Adrenal gland (tissue), 19 donors: ENCODE measurements at places on chromosomes 6 and 20.

GRCh38 chr6:160861824-160862223, 129.7 kb upstream of the MAP3K4 start:
- no peak for DNase-seq

DNA sequence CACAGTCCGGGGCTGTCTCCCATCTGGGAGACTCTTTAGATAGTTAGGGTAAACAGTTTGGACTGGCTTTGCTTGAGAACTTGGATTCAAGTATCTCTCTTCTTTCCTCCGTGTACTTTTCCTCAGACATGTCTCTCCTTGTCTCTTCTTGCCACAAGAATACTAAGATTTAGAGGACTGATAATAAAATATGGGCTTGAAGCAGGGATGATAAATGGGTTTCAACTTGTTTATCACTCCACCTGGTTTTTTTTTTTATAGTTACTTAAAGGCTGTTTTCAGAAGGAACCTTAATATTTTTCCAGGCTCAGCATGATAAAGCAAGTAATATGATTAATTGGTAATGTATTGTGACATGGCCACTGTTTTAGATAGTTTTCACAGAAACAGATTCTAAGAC, 40.9 kb upstream of the KIF13A start:
- no peak for DNase-seq

GRCh38 chr6:130324657-130325056, 41.2 kb upstream of the TMEM200A start:
- no peak for DNase-seq

DNA sequence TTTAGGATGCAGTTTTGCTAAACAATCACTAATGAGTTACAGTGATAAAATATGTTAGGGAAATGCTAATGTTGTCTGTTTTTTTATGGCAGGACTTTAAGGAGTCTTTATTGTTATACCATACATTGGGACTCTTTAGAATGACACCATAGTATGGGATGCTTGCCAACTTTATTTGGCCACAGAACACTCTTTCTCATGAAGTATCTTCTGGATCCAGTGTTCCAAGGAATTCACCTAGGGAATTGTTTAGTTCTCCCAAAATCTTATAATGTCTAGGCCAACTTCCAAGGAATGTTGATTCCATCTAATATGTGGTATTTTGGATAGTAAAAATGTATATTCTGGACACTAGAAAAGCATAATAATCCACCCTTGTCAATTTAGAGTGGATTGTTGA, 3.3 kb downstream of the RIN2 start:
- no peak for DNase-seq

- no peak for DNase-seq
Measured at GRCh38 chr6:105750089-105750488, 336.0 kb upstream of the PRDM1 start.

DNA sequence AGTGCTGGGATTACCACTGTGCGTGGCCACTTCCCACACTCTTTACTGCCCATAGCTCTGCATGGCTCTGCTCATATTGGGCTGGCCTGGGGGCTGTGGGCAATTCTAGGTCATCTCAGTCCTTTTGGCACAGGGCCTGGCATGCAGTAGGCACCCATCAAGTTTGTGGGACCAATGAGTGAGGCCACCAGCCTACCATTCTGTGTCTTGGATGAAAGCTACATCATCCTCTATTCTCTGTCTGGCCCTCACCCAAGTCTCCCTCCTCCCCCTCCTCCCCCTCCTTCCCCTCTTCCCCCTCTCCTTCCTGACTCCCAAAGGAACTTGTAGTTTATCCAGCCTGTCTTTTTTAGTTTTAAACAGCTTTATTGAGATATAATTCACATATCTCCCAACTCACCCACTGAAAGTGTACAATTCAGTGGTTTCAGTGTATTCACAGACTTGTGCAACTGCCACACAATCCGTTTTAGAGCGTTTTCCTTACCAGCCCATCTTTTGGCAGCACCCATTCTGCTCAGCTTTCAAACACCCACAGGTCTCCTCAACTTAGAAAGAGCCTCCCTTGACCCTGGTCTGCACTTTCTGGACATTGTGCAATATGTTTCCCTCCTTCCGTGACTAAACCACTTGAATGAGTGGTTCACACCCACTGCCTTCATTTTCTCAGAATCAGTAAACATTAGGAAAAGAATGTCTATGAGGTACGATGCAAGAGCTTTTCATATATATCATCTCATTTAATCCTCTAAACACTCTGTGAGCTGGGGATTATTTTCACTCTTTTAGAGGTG, 21.5 kb upstream of the MRPS18A start:
- peak; percentile 43 for DNase-seq

DNA sequence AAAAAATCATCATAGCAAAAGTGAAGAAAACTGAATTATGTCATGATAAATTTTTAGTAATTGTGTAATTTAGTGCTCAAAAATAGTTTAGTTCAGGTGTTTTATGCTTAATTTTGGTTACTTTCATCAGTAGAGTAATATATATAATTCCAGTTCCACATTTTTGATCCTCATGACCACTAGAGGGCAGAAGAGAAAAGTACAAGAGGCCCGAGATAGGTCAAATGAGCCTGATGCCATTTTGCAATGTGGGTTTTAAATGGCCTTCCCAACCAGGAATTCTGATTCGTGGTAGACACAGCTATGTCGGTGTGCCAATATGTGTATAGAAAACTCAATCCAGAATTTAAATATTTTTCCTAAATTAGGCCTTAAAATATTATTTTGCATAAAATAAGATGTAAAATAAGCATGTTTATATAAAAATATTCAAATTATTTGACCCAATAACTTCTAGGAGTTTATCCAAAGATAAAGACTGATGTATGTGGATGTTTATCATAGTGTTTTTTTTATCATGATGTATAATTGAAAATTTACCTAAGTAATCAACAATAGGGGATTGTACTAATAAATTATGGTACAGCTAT, 159.7 kb upstream of the RPS6KA2 start:
- DNase-seq: peak; percentile 23

DNA sequence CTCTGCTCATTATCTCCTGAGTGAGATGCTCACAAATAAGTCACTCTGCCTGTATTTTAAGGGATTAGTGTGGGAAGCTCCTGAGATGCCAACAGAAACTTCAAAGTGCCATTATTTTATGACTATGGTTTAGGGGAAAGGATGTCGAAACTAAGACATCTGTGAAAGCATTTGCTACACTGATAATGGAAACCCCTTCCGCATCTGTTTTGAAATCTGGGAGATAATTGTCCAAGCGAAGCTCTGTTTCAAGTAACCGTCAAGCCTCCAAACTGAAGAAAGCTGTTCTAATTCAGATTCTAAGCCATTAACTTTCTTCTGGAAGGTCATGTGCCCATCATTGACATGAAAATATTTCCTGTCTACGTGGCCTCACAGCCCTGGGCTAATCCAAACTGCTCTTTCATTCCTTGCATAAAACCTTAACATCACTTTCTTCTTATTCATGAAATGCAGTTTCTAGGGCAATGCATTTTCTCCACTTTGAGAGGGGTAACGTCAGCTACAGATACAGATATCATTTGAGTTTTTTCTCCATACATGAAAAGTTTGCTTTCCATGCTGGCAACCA, 932.0 kb downstream of the C6orf118 start:
- no peak for DNase-seq

DNA sequence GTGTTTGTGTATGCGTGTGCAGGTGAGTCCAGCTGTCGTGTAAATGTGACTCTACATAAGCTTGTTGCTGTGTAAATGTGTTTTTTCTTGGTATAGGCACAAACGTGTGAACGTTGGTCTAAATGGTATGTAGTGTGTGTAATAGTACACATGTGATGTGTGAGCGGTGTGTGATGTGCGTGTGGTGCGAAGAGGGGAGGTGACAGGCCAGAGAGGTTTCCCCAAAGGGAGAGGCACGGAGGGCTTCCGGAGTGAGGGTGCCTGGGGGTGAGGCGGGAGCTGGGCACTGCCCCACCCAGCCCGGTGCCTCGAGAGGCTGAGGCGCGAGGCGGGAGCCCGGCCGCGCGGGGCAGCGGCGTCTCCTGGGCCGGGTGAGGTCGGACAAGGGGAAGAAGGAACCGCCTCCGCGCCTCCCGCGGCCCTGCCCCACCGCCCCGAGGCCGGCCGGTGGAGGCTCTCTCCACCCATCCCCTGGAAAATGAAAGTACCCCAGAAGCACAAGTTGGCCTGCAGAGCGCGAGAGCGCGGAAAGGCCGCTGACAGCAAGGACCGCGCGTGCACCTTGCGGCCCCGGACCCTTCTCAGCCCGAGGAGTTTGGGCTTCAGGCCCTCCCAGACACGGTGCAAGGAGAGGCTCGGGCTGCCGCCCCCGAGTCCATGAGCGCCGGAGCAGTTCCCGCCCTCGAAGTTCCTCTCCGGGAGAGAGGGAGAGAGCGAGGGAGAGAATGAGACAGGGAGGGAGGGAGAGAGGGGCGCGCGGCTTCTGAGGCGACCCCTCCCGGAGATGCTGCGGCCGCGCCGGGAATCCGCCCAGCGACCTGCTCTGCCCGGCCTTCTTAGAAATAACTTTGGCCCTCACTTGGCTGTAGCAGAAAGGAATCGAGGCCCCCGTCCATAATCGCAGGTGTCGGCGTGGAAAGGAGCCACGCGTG, 43.2 kb upstream of the OSTM1 start:
- DNase-seq: no peak

DNA sequence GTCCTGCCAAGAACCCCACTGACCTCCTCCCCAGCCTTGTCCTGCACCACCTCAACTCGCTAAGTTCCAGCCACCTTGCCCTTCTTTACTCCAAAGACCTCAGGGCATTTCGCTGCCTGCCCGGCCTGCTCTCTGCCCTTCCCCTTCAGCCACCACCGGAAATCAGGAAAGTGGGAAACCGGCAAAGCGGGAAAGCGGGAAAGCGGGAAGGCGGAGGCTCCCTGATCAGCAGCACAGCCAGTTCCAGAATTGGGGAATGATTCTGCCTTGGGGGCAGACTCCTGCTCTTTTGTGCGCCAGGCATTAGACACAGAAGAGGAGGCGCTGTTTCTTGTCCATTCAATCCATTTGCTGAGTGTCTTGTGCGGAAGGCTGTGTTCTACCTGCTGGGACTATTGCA, 111.3 kb downstream of the ZDHHC14 start:
- no peak for DNase-seq

DNA sequence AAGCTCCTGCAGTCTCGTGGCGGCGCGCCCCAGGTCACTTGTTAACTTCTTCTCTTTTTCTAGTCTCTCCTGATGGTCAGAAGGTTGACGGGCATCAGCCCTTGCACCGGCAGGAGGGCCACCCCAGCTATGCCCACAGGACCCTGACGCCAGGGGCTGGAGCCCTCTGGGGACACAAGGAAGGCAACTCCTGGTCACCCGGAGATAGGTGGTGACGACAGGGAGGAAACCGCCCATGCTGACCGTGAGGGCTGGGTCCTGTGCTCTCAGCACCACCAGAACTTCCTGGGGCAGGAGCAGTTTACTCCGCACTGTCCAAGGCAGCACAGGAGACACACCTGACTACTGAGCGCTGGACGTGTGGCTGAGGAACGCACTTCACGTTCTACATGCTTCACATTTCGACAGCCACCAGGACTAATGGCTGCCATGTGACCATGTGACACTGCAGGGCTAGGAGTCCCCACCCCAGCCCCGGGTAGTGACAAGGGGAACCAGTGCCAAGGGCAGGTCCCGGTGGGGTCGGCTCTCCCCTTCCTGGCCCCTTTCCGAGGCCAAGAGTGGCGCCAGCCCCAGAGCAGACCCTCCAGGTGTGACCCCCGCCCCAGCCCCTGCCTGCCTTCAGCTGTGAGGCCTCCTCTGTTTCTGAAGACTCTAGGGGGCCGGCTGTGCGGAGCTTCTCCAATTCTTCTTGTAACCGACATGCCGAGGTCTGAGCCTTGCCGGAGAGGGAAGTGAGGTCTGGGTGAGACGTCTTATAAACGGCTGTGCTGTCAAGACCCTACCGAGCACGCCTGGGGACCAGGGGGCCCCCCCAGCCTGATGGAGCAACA, 45.2 kb downstream of the DSTN start:
- DNase-seq: peak; percentile 52
